ENCODE measurements at places on chromosomes 12 and 14.
A peak's percentile ranks its signal among the peaks of the same experiment; 100 is the strongest.

DNA sequence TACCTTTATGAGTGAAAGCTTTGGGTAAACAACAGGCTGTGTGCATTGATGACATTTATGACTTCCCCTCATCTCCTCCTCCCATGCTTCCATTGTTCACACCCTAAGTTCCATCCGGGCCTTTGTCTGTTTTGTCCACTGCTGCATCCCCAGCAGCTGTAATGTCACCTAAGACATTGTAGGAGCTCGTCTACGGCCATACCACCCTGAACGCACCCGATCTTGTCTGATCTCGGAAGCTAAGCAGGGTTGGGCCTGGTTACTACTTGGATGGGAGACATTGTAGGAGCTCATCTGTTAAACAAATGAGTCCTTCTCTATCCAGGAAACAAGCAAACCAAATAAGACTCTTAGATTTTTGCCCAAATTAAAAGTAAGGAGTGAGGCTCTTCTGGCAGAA, 40.4 kb upstream of the SYCP3 start:
- DNase-seq = no peak

DNA sequence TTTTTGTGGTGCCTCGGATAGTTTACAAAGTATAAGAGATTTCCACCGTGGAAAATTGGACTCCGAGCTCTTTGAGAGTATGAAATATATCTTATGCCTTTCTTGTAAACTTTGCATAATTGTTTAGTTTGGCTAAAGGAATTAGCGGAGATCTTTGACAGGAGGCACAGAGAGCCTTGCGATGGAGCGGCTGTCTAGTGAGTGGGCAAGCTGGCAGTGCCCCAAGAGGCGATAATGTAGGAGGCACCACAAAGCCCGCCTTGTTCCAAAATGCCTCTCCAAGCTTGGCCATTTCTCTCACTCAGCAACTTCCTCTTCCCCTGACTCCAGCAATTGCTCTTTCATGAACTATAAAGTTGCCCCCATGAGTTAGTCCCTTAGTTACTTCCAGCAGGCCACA, 270.1 kb upstream of the PRICKLE1 start:
- DNase-seq = no peak

- no peak for DNase-seq
Measured at GRCh38 chr14:29822430-29822709, 105.3 kb downstream of the PRKD1 start.

DNA sequence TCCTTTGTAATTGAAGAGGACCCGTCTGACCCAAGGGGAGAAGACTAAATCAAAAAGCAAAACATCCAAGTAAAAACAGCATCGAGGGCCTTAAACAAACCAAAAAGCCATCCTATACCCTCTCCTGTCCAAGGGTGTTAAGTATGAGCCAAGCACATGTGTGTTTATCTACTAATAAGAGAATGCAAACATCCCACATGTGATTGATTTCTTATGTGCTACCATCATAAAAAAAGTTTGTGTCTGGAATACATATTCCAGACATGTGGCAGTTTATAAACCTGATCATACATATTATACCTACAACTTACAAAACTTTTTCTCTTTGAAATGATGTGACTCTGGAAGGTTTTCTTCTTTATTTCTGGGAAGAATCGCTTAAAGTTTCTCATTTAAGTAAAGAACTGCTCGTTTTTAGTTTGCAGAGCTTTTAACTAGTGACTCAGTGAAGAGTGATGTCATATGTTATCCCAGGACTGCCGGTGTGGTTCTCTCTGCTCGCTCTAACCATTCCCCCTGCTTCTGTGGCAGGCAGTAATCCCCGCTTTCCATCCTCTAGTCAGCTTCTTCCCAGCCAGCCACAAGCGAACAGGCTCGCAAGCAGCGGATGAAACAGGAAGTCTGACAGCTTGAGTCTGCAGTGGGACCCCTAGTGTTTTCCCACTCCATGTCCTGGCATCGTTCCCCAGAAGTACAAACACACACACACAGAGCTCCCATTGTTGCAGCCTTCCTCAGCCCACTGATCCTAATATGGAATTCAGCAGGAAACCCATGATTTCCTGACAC, 431 bp upstream of the RHOJ start:
- peak; percentile 15 for DNase-seq

- DNase-seq = no peak
Measured at GRCh38 chr14:57018065-57018464, 207.8 kb upstream of the OTX2 start.

DNA sequence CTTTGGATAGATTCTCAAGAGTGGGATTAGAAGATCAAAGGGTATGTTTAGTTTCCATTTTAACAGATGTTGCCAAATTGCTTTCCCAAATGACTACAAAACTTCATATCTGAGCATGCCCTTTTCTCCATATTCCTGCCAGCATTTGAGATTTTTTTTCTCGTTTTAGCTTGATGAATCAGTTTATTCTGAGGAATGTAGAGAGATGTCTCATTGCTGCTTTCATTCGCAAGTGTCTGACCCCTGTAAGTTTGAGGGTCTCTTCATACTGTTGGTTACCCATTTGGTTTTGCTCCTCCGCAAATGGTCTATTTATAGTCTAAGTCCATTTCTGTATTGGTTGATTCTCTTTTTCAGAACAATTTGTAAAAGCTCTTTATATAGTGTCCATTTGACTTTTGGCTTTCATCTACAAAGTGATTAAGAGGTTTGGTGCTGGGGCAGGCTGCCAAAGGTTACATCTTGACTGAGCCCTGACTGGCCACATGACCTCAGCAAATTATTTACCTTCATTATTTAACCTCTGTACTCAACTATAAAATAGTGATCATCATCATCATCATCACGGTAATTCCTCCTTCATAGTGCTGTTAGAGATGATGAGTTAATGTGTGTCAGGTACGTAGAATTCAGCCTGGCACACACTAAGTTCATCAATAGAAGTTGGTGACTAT, 33.6 kb downstream of the HCAR2 start:
- no peak for DNase-seq

DNA sequence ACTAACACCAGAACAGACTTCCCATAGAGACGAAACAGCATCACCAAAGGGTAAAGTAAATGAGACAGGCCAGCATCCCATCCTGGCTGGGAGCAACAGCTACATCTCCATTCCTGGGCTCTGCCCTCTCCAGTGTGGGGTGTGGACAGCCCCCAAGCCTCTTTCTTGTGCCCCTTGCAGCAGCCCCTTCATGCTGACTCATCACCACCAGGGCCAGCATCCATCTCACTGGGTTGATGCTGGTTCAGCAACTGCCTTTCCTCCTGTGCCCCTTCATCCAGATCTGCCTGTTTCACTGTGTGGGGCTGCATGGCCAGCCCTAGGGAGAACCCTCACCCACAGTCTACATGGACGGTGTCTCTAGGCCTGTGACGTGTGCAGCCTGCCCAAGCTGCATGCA, 569.1 kb upstream of the TBX3 start:
- no peak for DNase-seq

DNA sequence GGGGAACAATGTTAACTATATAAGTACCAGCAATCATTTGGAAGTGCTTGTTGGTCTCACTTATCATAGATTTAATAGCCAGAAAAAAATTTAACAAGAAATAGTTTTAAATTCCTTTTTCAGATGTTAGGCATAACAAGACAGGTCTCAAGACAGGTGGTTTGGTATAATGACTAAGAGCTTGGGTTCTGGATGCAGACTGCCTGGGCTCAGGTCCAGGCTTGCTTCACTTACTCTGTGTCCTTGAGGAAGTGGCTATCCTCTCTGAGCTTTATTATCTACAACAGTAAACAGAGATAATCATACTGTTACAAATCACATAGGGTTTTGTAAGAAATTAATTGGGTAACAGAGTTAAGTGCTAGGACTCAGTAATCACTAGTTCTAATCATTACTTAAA, 338.0 kb upstream of the FLRT2 start:
- DNase-seq = no peak

GRCh38 chr12:95571369-95571768, 20.1 kb upstream of the USP44 start:
- DNase-seq = no peak

GRCh38 chr12:76764856-76765255, 941 bp downstream of the ZDHHC17 start:
- DNase-seq = no peak

- no peak for DNase-seq
Measured at GRCh38 chr12:128290938-128291337, 24.0 kb downstream of the TMEM132C start.

DNA sequence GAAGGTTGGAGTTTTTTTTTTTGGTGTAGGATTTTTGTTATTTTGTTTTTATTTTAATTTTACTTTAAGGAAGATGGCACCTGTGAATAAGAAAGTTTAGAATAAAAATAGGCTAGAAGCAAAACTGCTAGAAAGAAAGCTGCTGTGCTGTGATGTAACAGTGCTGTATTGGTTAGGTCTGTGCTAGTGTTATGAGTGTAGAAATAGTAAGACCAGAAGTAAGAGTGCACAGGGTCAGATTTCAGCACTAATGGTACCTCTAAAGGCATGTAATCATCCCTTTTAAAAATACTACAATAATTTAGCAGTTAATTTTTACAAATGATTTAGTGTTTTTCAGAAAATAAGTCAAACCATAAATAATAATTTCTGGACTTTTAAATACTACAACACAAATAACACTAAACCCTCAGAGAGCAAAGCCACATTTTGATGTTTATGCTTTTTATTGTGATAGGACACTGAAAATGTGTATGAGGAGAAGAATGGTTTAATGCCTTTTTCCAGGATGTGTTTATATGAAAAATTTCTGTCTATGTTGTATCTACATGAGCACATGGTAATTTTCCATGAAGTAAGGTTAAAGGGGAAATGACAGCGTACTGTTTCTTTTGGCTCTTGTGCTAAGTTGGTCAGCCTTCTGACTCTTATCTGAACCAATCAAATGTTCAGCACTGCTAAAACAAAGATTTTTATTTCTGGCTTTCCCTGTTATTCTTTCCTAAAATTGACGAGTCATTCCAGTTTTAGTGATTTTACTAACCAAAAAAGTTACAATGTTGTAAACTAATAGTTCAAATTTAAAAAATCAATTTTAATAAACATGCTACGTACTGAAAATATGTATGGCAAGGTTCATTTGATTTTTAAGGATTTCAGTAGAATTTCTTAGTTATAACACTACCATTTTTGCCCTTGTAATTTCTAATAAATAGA, 96.1 kb downstream of the PPHLN1 start:
- DNase-seq = no peak

- DNase-seq = no peak
Measured at GRCh38 chr14:52563120-52563519, 10.5 kb downstream of the GPR137C start.

DNA sequence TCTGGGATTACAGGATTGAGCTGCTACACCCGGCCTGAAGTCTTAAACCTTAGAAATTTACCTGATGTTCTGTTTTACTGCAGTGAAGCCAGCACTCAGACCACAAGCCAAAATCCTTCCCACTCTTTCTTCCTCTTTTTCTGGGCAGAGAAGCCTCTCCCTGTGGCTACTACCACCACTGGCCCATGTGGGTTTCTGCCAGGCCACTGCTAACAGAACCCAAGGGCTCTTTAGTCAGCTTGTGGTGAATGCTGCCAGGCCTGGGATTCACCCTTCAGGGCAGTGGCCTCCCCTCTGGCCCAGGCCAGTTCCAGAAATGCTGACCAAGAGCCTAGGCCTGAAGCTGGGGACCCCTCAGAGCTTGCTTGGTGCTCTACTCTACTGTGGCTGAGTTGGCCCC, 35.3 kb downstream of the GAS2L3 start:
- DNase-seq = no peak

DNA sequence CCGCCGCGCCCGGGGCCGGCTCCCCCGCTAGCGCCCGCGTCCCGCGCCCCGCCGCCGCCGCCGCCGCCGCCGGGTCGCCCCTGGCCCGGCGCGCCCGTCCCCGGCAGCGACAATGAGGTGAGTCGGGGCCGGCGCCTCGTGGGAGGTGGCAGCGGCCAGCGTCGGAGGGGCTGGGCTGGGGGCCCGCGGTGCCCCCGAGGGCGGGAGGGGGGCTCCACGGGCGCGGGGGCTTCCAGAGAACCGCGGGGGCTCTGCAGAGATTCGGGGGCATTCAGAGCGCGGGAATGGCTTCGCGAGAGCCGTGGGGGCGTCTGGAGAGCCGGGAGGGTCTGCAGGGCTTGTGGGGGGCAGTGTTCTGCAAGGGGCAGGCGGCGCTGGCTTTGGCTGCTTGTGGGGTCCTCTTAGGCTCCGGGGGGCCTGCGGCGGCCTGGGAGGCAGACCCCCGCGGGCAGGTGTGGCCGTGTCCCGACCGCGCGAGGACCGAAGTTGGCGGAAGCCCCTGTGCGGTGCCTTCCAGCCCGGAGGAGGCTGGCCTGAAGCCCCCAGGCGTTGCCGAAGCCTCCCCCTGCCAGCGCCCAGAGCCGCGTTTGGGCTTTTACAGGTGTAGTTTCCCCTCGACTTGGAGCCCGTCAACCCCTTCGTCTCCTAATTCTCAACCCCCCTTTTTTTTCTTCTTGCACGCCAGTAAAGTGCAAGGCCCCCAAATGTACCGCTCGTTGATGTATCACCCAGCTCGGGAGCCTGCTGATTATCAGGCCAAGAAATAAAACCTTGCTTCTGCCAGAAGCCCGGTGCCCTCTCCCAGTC, 93.1 kb upstream of the EVL start:
- DNase-seq = no peak

DNA sequence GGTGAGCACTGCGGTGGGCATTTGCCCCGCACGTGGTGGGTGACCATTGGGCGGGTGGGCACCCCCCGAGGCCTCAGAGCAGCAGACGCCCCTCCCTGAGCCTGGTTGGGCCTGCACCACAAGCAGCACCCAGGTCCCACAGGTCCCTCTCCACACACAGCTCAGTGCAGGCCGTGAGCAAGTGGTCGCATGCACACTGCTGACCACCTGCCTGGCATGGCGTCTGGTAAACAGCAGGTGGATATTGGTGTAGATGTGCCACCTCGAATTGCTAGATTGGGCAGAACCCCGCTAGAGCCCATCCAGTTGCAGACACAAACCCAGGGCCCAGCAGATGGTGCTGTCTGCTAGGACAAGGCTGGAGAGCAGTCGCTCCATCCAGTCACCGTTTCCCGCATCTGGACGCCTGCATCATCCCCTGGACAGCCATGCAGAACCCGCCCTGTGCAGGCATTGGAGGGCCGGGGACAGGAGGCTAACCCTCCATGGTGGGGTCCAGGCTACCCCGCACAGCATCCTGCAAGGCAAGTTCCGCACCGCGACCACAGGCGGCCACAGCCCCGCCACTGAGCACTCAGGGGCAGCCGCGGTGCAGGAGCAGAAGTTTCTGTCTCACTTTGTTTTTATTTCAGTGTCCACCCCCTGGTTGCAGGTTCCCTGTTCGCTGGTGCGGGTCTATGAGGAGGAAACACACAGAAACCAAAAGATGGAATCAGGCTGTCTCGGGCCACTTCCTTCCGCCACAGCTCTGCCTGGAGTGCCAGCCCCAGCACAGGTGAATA, 45.6 kb upstream of the RIMBP2 start:
- DNase-seq = peak; percentile 68

DNA sequence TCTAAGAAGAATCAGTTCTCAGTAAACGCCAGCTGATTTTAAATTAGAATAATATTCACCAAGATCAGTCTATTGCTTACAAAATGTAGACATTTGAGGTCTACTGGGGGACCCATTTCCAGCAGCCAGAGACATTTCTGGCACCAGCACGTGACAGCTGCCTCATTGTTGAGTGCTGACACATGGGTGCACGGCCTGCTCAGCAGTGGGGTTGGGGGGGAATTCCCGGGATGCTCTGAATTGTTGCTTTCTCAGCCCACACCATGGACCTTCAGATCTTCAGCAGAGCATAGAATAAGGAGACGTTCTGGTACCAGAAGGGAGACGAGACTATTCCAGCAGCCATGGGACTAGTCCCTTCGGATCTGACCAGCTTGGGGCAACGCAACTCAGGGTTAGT, 18.3 kb downstream of the PLEKHG7 start:
- no peak for DNase-seq

GRCh38 chr12:120321382-120322202, 6.0 kb downstream of the PLA2G1B start:
- DNase-seq = peak; percentile 63
